ENCODE measurements at places on chromosomes 16 and 17.

DNA sequence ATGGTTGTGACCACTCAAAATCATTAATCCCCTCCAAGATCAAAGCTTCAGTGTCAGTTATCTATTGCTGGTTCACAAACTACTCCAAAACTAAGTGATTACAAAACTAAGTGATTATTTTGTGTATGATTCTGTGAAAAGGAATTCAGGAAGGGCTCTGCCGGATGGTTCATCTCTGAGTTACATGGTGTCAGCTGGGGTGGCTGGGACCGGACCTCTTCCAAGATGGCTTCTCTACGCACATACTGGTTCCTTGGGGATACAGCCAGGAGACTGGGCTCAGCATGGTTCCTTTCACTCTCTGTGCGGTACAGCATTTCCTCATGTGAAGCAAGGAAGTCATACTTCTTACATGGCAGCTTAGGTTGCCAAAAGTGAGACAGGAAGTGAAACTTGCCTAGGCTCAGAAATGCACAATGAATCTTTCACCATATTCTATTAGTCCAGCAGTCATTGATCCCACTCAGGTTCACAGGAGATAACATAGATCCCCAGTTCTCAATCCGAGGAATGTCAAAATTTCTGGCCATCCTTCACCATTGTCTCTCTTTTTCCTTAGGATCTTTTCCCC, 97.9 kb upstream of the IRX6 start:
- DNase-seq: no peak

- DNase-seq: no peak
Observed at GRCh38 chr17:7290685-7291084, 3.8 kb downstream of the YBX2 start.

- no peak for DNase-seq
Observed at GRCh38 chr17:41975099-41976083, 8.8 kb downstream of the CNP start.

- DNase-seq: no peak
Observed at GRCh38 chr17:4506175-4506813, 7.6 kb downstream of the SPNS2 start.

Measured in bone marrow (tissue), 2 donors.